NCI-H1417 treated with DMSO at 0.1 percent for 48 hours (cell line): ENCODE measurements at places on chromosomes 2 and 18.

DNA sequence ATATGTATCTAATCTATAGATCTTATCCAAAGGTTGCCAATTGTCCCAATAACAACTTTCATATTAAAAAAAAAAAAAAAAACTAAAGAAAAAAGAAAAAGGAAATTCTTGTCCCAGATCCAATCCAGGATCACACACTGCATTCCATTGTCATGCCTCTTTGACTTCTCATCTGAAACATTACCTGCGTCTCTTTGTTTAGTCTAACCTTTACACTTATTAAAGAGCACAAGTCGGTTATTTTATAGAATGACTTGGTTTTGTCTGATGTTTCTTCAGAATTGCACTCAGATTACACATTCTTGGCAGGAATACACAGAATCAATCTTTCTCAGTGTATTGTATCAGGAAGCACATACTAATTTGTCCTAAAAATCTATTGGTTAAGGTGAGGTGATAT, 392.5 kb upstream of the KLHL29 start:
- no peak for DNase-seq

DNA sequence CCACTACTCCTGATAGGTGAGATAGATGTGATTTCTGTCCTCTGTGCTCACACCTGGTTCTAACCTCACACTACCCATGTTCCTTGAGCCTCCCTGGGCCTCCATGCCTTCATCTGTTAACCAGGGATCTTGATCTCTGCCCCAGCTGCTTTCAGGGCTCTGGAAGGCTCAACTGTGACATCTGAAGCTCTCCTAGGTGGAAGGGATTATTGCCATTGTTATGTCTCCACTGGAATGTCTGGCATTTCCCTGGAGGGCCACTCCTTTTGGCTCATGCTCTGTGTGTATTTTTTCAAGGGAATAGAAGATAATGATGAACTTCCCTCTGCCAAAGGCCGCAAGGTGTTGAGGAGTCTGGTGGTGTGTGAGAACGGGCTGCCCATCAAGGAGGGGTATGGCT, 41.2 kb downstream of the PCARE start:
- no peak for DNase-seq

DNA sequence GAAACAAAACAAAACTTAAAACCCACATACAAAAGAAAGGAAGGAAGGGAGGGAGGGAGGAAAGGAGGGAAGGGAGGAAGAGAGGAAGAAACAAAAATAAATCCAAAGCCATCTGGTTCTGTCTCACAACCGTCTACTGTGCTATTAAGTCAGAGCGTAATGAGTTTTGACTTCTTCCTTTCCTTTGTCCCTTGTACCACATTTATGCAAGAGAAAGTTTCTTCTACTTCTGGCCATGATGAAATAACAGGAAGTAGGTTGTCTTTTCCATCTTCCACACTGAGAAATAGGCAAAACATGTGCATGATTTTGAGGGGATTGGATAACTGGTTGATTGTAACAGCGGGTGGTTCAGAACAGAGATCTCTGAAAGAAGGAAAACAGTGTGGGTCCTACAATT, 121.4 kb downstream of the CTAGE1 start:
- DNase-seq = no peak

- DNase-seq = no peak
Observed at GRCh38 chr2:187528042-187528441, 26.2 kb downstream of the TFPI start.
